Panc1 (cell line): ENCODE measurements at places on chromosomes 16 and 17. TPM values are rescaled to one million over a fixed set of nuclear protein-coding genes. Genes with fewer than 3 reads are reported as not detected.

HOXB4 gene
- total RNA-seq: 27.9 TPM

CARD14 gene
- not detected for total RNA-seq

METRN gene
- total RNA-seq: 407 TPM

SLFN12L gene
- total RNA-seq: 0.33 TPM

CSH2 gene
- not detected for total RNA-seq

CD300C gene
- total RNA-seq: not detected

ZG16 gene
- total RNA-seq: not detected

STARD3 gene
- 44.8 TPM for total RNA-seq

SSTR5 gene
- 2.8 TPM for total RNA-seq

OTOP2 gene
- not detected for total RNA-seq

RCVRN gene
- total RNA-seq: not detected

TMEM98 gene
- total RNA-seq: 2.2 TPM

IRX6 gene
- not detected for total RNA-seq

GUCY2D gene
- not detected for total RNA-seq

CHP2 gene
- total RNA-seq: not detected

CBX8 gene
- 15.3 TPM for total RNA-seq

TMEM220 gene
- total RNA-seq: 9.3 TPM

ABCC3 gene
- total RNA-seq: 128 TPM

SHISA6 gene
- total RNA-seq: not detected

KRTAP2-2 gene
- total RNA-seq: not detected

PIPOX gene
- total RNA-seq: 2.4 TPM

EME1 gene
- 15.3 TPM for total RNA-seq

SCGB1C2 gene
- not detected for total RNA-seq

CMTM3 gene
- total RNA-seq: 45.8 TPM

YPEL2 gene
- 1.1 TPM for total RNA-seq

CES3 gene
- not detected for total RNA-seq

BICDL2 gene
- total RNA-seq: 0.21 TPM

CFAP97D1 gene
- not detected for total RNA-seq

OR1A1 gene
- not detected for total RNA-seq

LGALS9B gene
- not detected for total RNA-seq
